Mucosa of descending colon (tissue), 3 donors: ENCODE measurements at places on chromosomes 16 and 17.

GRCh38 chr17:83100220-83100852 lies 20.9 kb downstream of the METRNL start:
- DNase-seq: peak; percentile 44

GRCh38 chr16:55036371-55036821 lies 105.7 kb downstream of the IRX5 start:
- DNase-seq: no peak

DNA sequence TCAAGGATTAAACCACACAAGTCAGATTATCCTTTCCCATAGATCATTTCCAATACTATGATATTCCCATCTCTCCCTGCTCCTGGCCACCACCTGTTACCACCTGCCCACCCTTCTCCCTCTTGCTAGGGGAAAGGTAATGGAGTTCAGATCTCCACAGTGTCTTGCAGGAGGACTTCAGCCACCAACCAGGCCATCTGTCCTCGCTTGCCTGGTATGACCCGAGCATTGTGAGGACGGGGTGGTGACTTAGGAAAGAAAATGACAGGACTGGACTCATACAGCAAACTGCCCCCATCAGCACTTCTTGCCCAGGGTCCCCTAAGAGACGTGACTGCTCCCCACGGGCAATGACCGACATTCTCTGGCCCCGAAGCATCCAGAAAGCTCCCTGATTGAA lies 10.8 kb downstream of the FKBP10 start:
- DNase-seq: peak; percentile 26

DNA sequence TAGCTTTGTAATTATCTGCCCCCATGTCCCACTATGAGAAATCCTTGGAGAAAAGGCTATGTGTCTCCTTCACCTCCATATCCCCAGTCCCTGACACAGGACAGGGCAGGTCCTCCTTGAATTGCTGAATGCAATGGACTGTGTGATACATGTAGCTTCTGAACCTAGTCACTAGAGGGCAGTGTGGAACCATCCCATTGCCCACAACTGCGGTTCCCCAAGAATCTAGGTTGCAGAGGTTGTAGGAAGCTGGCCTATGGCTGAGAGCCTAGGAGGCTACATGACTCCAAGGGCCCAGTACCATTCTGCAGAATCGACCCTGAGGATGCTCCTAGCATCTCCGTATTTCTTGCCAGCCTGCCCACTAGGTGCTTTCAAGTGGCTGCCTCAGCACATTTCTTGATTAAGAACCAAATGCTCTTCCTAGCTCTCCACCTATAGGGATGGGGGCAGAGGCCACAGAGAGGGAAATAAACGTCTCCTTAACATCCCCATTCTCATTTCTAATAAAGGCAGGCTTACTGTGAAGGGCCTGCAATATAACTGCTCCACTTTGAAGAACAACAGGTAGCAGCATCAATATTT lies 394.0 kb downstream of the CA10 start:
- no peak for DNase-seq

DNA sequence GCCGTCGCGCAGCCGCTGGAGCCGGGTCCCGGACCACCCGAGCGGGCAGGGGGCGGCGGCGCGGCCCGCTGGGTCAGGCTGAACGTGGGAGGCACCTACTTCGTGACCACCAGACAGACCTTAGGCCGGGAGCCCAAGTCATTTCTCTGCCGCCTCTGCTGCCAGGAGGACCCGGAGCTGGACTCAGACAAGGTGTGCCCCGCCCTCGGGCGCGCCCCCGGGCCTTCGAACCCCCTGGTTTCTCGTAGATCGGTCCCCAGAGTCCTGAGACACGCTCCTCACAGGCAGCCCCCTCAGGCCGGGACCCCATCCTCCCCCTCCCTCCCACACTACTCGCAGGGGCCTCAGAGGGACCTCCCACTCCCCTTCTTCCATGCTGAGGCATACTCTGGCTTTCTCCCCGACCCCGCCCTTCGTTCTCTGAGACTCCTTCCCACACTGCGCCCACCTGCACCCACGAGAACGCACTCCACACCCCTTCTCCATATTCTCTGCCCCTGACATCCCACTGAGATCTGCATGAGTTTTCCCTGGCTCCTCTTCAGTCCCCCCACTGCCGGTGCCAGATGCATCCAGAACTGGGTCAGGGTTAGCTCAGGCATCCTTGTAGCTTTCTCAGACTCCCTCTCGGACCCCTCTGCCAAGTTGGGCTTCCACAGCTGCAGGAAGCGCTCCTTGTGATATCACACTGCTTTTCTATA lies 523 bp downstream of the KCTD2 start:
- peak; percentile 61 for DNase-seq

- peak; percentile 49 for DNase-seq
Observed at GRCh38 chr16:30354423-30355143, 525 bp downstream of the CD2BP2 start.

DNA sequence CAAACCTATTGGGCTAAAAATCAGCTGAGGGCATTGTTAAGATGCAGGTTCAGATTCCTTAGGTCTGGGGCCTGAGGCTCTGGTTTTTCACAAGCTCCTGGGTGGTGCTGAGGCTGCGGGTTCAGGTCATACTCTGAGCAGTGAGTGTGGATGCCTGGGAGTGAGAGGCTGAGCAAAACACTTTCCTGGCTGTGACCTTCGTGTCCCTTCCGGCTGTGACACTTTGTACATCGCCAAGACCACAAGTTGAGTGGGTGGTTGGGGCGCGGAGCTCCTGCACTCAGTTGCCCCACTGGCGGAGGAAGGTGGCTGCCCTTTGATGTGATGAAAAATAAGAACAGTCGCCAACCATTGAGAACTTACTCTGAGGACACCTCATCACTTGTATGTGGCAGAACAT lies 24.8 kb downstream of the CCR7 start:
- DNase-seq: peak; percentile 58

DNA sequence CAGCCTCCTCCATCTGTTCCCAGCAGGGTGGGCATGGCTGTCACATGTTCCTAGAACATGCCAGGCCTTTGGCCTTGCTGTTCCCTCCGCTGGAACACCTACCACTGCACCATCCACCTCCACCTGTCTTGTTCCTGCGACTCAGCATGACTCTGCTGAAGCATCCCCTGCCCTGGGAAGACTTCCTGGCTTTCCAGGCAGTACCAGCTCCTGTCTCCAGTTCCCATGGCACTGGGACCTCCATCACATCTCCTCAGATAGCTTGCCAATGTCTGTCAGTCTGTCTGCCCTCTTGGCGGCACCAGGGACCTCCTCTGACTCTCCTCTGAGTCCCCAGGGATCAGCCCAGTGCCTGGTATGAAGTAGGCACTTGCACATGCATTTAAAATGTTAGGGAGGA lies 15.7 kb downstream of the PDP2 start:
- DNase-seq: no peak

DNA sequence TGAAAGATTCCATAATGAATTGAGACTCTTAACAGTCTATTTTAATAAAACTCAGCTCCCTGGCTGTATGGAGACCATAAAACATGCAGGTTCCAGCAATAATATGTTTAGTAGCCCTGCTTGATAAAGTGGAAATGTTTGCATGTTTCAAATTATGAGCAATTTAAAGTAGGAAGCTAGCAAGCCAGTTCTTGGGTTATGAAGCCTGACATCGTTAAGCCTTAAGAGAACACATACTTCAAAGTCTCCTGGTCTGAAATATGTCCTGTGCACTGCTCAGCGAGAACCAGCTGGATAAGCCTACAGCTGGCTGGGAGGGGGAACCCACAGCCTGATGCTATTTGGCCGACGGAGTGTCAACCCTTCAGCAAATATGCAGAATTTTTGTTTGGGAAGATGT lies 140.3 kb downstream of the SALL1 start:
- no peak for DNase-seq

- peak; percentile 19 for DNase-seq
Observed at GRCh38 chr17:61157246-61157886, 242.3 kb upstream of the TBX2 start.

GRCh38 chr17:3547628-3548027 lies 10.0 kb downstream of the TRPV3 start:
- no peak for DNase-seq

DNA sequence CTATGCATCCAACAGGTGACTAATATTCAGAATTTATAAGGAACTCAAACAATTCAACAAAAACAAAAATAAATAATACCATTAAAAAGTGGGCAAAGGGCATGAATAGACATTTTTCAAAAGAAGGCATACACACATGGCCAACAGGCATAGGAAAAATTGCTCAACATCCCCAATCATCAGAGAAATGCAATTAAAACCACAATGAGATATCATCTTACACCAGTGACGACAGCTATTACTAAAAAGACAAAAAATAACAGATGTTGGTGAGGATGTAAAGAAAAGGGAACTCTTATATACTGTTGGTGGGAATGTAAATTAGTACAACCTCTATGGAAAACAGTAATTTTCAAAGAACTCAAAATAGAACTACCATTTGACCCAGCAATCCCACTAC lies 250.4 kb upstream of the N4BP1 start:
- DNase-seq: no peak

DNA sequence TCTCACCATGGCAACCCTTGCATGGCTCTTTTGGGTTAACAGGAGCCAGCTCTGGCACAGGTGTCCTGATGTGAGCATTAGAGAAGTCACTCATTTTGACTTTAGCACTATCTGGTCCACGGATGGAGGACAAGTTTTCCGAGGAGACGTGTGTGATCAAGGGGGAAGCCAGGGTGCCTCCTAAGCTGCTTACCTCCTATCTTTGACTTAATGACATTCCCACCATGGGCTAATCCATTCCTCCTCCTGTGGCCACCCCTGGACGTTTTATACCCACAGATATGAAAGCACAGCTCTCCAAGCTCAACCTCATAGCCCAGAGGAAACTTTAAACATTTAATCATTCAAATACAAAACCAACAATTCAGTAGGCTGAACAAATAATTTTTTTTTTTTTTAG lies 18.8 kb downstream of the MPP2 start:
- no peak for DNase-seq

DNA sequence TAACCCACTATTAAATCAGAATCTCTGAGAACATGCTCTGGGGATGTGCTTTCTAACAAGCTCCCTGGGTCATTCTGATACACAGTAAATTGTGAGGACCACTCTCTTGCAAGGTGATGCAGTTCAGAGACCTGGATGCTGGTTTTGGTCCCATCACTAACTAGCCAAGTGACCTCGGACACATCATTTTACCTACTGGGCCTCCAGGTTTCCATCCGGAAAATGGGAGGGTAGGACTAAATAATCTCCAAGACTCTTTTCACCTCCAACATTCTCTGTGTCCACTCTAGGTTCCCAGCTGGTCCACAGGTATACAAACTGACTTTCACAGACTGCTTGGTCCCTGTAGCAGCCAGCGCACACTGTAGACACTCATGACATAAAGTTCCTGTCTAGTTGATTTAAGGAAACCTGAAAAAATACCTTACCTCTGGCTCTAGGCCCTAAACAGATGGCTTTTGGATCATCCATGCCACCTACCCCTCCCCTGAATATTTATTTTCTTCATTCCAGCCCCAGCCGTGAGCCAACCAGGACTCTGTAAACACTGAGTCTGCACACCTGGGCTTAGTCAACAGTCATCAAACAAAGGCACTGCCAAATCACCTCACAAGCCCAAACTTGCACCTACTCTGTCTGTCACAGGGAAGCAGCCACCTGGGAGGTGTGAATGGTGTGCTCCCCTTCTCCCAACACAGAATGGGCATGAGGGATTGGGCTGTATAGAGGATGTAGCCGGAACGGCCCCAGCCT lies 51.3 kb upstream of the MRPS23 start:
- no peak for DNase-seq

GRCh38 chr16:58318391-58318790 lies 23.6 kb upstream of the PRSS54 start:
- no peak for DNase-seq

GRCh38 chr16:78570399-78571141 lies 471.1 kb downstream of the WWOX start:
- DNase-seq: no peak

GRCh38 chr17:17557796-17558195 lies 33.7 kb downstream of the PEMT start:
- no peak for DNase-seq

GRCh38 chr17:14205992-14206461 lies 30.6 kb downstream of the CDRT15 start:
- DNase-seq: peak; percentile 86

DNA sequence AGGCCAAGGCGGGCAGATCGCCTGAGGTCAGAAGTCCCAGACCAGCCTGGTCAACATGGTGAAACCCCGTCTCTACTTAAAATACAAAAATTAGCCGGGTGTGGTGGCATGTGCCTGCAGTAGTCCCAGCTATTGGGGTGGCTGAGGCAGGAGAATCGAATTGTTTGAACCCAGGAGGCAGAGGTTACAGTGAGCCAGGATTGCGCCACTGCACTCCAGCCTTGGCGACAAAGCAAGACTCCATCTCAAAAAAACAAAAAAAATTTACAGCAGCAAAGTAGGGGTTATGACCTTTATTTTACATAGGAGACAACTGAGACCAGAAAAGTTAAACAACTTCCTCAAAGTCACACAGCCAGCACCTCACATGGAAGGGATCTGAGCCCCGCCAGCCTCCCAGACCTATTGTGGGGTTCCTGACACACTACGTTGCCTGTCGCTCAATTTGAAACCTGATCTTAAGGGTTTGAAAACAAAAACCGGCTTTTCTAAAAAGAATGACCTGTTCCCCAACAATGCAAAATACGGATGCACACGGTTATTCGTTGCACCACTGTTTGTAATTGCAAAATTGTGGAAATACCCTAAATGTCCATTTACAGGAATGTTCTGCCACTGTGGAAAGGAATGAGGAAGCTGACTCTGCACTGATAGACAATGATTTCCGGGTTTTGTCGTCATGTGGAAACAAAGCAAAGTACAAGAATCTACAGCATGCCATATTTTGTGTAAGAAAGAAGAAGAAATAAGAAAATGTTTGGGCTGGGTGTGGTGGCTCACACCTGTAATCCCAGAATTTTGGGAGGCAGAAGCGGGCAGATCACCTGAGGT lies 77.2 kb downstream of the CNGB1 start:
- peak; percentile 47 for DNase-seq

GRCh38 chr16:88956546-88957432 lies 20.2 kb downstream of the CBFA2T3 start:
- DNase-seq: peak; percentile 45

- DNase-seq: no peak
Observed at GRCh38 chr17:16908273-16908672, 63.6 kb downstream of the TNFRSF13B start.

- DNase-seq: no peak
Observed at GRCh38 chr17:49028271-49028670, 31.1 kb downstream of the IGF2BP1 start.

- no peak for DNase-seq
Observed at GRCh38 chr17:78241277-78242023, 10.0 kb downstream of the TMEM235 start.

- no peak for DNase-seq
Observed at GRCh38 chr16:19833581-19833980, 51.1 kb downstream of the GPRC5B start.
